ENCODE measurements at places on chromosomes 2 and 18. TPM values are rescaled to one million over a fixed set of nuclear protein-coding genes. Genes with fewer than 3 reads are reported as not detected.

Gene PJVK
- total RNA-seq, result 1.1 TPM

Gene KLHL30
- total RNA-seq, result not detected

Gene SLC23A3
- 0.12 TPM for total RNA-seq

Gene PDK1
- total RNA-seq, result 9.1 TPM

Gene PRKAG3
- not detected for total RNA-seq

Gene DSG1
- total RNA-seq, result 0.02 TPM

Gene CNRIP1
- 32.6 TPM for total RNA-seq

Gene SLC9A2
- 0.19 TPM for total RNA-seq

Gene LOXL3
- total RNA-seq, result 2.0 TPM

Gene ALMS1
- total RNA-seq, result 8.3 TPM

Gene FAM237A
- total RNA-seq, result not detected

Gene RAX
- total RNA-seq, result not detected

Gene ACVR1C
- total RNA-seq, result 0.50 TPM

Gene KCNK3
- 0.12 TPM for total RNA-seq

Gene EXOC6B
- 10.9 TPM for total RNA-seq

Gene HAUS1
- total RNA-seq, result 129 TPM

Gene SGPP2
- not detected for total RNA-seq

Gene METTL21A
- 20.8 TPM for total RNA-seq
